ENCODE measurements at places on chromosomes 6 and 20. TPM values are rescaled to one million over a fixed set of nuclear protein-coding genes. Genes with fewer than 3 reads are reported as not detected.
A peak's percentile ranks its signal among the peaks of the same experiment; 100 is the strongest.

Gene CAP2
- total RNA-seq, result 15.5 TPM

Gene PRKN
- total RNA-seq, result 4.6 TPM

Gene KIF13A
- 44.5 TPM for total RNA-seq

Gene TP53TG5
- total RNA-seq, result not detected

Gene JAG1
- total RNA-seq, result 260 TPM

Gene SLC26A8
- total RNA-seq, result not detected

DNA sequence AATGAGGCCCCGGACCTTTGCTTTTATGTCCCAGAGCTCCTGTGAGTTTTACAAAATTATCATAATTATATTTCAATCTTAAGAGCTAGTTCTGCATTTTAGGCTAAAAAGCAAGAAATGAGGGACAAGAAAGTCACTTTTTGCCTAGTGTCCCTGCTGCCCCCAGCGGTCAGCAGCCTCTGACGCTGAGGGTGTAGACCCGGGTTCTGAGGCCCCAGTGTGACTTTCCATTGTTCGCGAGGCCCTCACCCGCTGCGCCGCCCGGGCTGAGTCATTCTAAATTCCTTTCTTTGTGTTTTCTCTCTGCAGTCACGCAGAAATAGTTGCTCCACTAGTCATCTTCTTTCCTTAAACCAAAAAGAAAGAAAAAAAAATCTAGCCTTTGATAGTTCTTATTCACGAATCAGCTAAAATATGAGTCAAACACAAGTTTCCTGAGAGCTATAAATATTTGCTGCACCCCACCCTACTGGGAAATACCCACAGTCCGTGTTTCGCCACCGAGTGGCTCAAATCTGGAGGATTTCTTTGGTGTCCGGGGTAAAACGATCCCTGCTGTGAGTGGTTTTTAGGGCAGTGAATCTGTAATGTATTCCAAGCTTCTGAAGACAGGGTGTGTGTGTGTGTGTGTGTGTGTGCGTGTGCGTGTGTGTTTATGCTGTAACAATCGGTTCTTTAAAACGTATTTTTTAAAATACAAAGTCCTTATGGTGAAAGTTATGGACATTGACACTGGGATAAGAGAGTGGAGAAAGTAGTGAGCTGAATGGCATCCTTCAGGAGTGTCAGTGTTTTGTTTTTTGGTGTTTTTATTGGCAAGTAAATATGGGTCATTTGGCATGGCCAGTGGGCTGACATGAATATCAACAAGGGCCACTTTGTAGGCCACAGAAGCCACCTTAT lies 59.7 kb upstream of the EEF1A1 start:
- DNase-seq, result peak; percentile 65
- H3K36me3 ChIP-seq, result peaks cover 3% of the 10 kb centered on the region
- H3K27ac ChIP-seq, result peak overlapping the region; percentile 99
- peak overlapping the region; percentile 0 for H3K4me3 ChIP-seq
- no peaks in the 10 kb centered on the region for H3K27me3 ChIP-seq

DNA sequence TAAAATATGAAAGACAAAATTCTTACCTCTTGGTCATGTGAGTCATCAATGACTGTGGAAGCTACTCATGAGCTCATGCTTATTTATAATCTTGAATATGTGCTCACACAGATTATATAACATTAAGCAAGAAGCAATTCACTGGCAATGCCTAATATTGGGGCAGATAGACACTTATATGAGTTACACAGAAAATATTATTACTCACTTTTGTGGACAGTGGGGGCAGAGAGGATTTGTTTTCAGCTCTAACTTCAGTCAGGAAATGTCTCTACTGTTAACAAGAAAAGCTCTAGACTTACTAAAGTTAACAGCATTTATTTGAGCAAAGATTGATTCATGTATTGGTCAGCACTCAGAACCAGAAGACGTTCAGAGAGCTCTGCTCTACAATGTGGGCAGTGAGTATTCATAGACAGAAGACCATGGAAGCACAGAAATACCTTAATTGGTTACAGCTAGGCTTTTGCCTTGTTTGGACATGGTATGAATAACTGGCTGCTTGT lies 85.8 kb upstream of the AHI1 start:
- DNase-seq, result no peak
- H3K27ac ChIP-seq, result no peak overlapping the region
- H3K4me1 ChIP-seq, result peaks cover 7% of the 10 kb centered on the region
- no peak overlapping the region for H3K4me3 ChIP-seq

GRCh38 chr6:71123051-71123450 lies 165.6 kb upstream of the OGFRL1 start:
- peaks cover 2% of the 10 kb centered on the region for H3K36me3 ChIP-seq
- H3K4me1 ChIP-seq, result no peaks in the 10 kb centered on the region
- no peak overlapping the region for H3K27ac ChIP-seq

- H3K27ac ChIP-seq, result no peak overlapping the region
- H3K27me3 ChIP-seq, result no peaks in the 10 kb centered on the region
- H3K4me3 ChIP-seq, result no peak overlapping the region
These were observed 69.5 kb downstream of the LCA5 start for GRCh38 chr6:79467716-79468115.

DNA sequence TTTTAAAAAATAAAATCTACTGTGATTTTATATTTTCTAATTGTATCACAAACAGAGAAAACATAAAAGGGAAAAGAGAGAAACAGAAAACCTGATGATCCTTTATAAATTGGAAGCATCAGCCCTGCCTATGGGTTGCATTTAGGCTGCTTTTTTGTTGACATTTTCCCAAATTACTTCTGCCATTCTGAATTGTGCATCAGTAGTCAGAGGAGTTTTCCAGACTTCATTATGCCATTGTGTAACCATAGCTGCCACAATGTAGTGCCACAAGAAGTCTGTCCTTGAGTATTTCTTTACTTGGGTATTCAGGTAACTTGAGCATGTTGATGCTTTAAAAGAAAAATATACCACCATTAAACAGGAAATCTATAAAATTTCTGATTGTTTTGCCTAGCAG lies 130.3 kb downstream of the HACE1 start:
- H3K27me3 ChIP-seq, result no peaks in the 10 kb centered on the region
- no peak overlapping the region for H3K27ac ChIP-seq
- peaks cover 7% of the 10 kb centered on the region for H3K36me3 ChIP-seq
- H3K4me1 ChIP-seq, result no peaks in the 10 kb centered on the region
- DNase-seq, result no peak
- H3K4me3 ChIP-seq, result no peak overlapping the region

GRCh38 chr20:59723108-59723500 lies 118.8 kb downstream of the PHACTR3 start:
- no peak for DNase-seq
- no peak overlapping the region for H3K27ac ChIP-seq
- no peaks in the 10 kb centered on the region for H3K36me3 ChIP-seq

- peaks cover 28% of the 10 kb centered on the region for H3K27me3 ChIP-seq
- H3K27ac ChIP-seq, result no peak overlapping the region
- peaks cover 4% of the 10 kb centered on the region for H3K4me1 ChIP-seq
- no peaks in the 10 kb centered on the region for H3K36me3 ChIP-seq
- no peak overlapping the region for H3K4me3 ChIP-seq
These were observed 74.6 kb upstream of the SLC22A23 start for GRCh38 chr6:3531481-3531880.

GRCh38 chr6:17945111-17945510 lies 42.3 kb downstream of the KIF13A start:
- peaks cover 10% of the 10 kb centered on the region for H3K4me1 ChIP-seq
- no peak for DNase-seq
- H3K27me3 ChIP-seq, result peaks cover 2% of the 10 kb centered on the region
- H3K36me3 ChIP-seq, result peaks cover 1% of the 10 kb centered on the region

- H3K4me3 ChIP-seq, result no peak overlapping the region
- peaks cover 8% of the 10 kb centered on the region for H3K36me3 ChIP-seq
- H3K4me1 ChIP-seq, result peaks cover 3% of the 10 kb centered on the region
- H3K27ac ChIP-seq, result no peak overlapping the region
- no peak for DNase-seq
These were observed 49.1 kb downstream of the ARMC2 start for GRCh38 chr6:108897371-108897770.

- no peaks in the 10 kb centered on the region for H3K4me1 ChIP-seq
- no peak overlapping the region for H3K27ac ChIP-seq
- DNase-seq, result peak; percentile 11
- H3K27me3 ChIP-seq, result peaks cover 8% of the 10 kb centered on the region
These were observed 157.4 kb upstream of the LAMA2 start for GRCh38 chr6:128725271-128726233.

- no peak overlapping the region for H3K4me3 ChIP-seq
- H3K4me1 ChIP-seq, result peaks cover 7% of the 10 kb centered on the region
- no peak for DNase-seq
- no peaks in the 10 kb centered on the region for H3K36me3 ChIP-seq
These were observed 51.1 kb downstream of the FGD2 start for GRCh38 chr6:37056439-37057127.

DNA sequence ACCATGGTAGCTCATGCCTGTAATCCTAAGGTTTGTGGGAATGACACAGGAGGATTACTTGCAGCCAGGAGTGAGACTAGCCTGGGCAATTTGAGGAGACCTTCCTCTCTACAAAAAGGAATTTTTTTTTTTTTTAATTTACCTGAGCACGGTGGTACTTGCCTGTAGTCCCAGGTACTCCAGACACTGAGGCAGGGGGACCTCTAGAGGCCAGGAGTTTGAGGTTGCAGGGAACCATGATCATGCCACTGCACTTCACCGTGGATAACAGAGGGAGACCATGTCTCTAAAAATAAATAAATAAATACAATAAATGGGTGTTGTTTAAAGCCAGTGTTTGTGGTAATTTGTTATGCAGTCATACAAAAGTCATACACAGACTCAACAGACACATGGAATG lies 2.4 kb upstream of the HLA-F start:
- peaks cover 57% of the 10 kb centered on the region for H3K27me3 ChIP-seq
- H3K4me1 ChIP-seq, result no peaks in the 10 kb centered on the region
- DNase-seq, result no peak
- no peak overlapping the region for H3K4me3 ChIP-seq
- no peak overlapping the region for H3K27ac ChIP-seq

DNA sequence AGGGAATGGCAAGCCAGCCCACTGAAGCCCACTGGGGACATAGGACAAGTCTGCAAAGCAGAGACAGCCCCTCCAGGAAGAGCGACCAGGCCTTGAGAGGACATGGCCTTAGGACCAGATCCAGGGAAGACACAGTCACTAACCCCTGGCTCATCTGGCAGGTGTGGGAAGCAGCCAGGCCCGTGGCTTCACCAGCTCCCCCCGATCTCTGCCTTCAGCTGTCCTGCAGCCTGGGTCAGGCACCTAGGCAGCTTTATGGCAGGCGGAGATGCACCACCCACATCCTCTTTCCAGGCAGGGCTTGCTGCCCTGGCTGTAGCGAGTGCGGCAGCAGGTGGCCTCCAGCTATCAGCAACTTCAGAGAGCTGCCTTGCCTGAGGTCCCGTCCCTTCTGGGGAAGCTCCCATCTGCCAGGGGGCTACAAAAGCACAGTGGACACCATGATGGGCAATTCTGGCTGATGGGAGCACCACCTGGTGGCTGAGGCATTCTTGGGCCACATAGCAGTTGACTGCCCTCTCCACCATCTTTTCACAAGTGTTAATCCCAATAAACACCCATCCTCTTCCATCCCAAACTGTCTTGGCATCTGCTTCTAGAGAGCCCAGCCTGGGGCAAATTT lies 85.8 kb downstream of the DZANK1 start:
- H3K4me3 ChIP-seq, result no peak overlapping the region
- H3K36me3 ChIP-seq, result no peaks in the 10 kb centered on the region
- no peak overlapping the region for H3K27ac ChIP-seq
- DNase-seq, result no peak

DNA sequence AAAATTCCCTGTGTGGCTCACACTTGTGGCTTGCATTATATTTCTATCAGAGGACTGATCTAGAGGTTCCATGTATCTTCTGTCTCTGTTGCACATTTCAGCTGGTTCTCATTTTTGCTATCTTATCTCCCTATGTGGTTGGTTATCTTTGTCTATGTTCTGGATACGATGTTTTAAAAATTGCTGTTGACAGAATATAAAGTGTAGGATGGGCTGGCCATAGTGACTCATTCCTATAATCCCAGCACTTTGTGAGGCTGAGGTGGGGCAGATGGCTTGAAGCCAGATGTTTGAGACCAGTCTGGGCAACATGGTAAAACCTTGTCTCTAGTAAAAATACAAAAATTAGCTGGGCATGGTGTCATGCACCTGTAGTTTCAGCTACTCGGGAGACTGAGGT lies 9.9 kb upstream of the ULBP3 start:
- H3K36me3 ChIP-seq, result no peaks in the 10 kb centered on the region
- no peak overlapping the region for H3K4me3 ChIP-seq
- peaks cover 25% of the 10 kb centered on the region for H3K27me3 ChIP-seq
- H3K27ac ChIP-seq, result no peak overlapping the region
- no peaks in the 10 kb centered on the region for H3K4me1 ChIP-seq

DNA sequence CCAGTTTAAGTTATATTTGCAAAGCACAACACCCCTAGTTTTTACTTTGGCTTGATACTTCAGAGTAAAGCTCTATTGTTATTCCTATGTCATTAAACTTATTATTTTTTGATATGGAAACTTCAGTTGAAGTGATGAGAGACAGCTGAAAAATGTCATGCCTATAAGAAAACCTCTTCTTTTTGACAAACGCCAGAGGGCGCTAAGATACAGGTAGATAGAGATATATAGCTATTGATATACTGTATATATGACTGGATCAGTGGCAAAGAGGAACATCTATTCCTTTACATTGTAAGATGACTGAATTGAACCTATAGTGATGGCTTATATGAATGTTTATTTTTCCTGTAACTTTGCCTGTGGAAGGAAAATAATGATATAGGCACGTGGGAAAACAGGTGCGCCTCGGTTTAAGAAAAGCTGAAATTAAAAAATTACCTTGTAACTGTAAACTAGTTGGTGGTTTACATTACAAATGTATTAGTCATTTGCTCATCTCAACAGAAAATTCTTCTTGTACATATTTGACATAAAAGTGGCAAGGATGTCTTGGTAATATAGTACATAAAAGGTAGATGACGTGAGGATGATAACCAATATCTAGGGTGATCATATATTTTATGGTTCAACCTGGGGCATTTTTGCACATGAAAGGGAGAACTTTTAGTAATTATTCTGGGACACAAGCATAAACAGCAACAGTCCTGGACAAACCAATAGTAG lies 74.1 kb downstream of the LAMA4 start:
- no peaks in the 10 kb centered on the region for H3K36me3 ChIP-seq
- peak; percentile 15 for DNase-seq
- peaks cover 2% of the 10 kb centered on the region for H3K4me1 ChIP-seq
- peaks cover 24% of the 10 kb centered on the region for H3K27me3 ChIP-seq
- H3K4me3 ChIP-seq, result no peak overlapping the region

GRCh38 chr20:5718896-5719595 lies 31.2 kb upstream of the SHLD1 start:
- no peak overlapping the region for H3K27ac ChIP-seq
- H3K4me3 ChIP-seq, result no peak overlapping the region
- H3K4me1 ChIP-seq, result peaks cover 4% of the 10 kb centered on the region
- no peaks in the 10 kb centered on the region for H3K27me3 ChIP-seq
- no peak for DNase-seq
- H3K36me3 ChIP-seq, result no peaks in the 10 kb centered on the region
